Urinary bladder (tissue), 4 donors: ENCODE measurements at places on chromosomes 2 and 18. TPM values are rescaled to one million over a fixed set of nuclear protein-coding genes. Genes with fewer than 3 reads are reported as not detected.
A peak's percentile ranks its signal among the peaks of the same experiment; 100 is the strongest.

GRCh38 chr2:134282629-134283400 is 28.9 kb downstream of the MGAT5 start:
- DNase-seq, result no peak

- DNase-seq, result no peak
Measured at GRCh38 chr2:113067681-113068080, at the start of gene IL1F10. IL1F10 (plus strand) TSS chr2:113067970; CDS start chr2:113072739, 4,769 bp downstream.

The PRKAG3 gene
- not detected for polyA plus RNA-seq

GRCh38 chr2:794554-795241 is 117.5 kb upstream of the TMEM18 start:
- no peak for DNase-seq

GRCh38 chr18:13520306-13520705 is 206.1 kb downstream of the FAM210A start:
- no peak for DNase-seq

DNA sequence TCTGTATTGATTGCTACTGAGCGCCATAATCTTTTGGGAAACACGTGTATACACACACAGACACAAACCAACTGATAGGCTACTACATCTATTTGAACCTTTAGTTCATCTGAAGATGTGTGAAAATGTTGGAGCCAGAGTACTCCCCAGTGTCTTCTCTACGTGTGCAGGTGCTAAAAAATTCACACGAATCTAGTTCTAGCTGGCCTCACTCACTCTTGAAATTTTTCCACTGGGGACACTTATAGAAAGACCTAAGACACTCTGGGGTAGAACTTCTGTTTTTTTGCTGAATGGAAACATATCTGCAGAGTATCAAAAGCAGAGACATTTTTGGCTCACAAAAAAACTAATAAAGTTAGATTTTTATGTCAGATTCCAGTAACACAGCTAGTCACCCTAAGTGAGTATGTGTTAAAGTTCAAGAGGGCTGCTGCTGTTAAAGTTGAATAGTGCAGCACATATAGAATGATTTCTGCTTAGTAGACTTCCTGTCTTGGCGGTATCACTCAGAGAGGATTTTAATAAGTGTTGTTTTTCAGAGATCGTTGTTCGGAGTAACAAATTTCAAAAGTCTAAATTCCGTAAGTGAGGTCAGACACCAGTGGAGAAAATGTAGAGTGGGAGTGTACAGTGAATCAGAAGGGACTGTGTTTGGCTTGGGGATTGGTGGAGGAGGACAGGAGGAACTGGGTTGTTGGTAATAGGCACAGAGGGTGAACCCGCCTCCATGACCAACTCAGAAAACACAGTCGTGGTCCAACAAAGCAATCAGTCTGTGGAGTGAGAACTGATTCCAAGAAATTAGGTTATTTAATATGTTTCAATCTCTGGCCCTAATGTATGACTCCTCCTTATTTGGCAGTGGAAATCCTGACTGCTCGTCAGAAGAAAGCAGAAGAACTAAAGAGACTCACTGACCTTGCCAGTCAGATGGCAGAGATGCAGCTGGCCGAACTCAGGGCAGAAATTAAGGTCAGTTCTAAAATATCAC is 43.1 kb downstream of the KCTD18 start:
- peak; percentile 51 for DNase-seq

DNA sequence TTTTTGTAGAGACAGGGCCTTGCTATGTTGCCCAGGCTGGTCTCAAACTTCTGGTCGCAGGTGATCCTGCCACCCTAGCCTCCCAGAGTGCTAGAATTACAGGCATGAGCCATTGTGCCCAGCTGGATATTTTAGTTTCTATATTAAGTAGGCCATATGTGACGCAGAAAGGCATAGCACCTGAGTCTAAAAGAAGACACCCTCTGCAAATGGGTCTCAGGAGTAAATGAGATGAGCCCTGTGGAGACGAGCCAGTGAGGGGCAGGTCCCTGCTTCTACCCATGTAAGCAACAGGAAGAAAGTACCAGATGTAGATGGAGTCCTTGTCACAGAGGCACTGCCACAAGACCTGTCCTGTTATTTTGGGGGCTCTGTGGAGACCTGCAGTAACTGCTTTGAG is 322.4 kb downstream of the PTPRM start:
- DNase-seq, result no peak

GRCh38 chr2:20067992-20068584 is 16.7 kb upstream of the LAPTM4A start:
- DNase-seq, result no peak

The IL18R1 gene
- polyA plus RNA-seq, result 3.3 TPM

The ZAP70 gene
- 2.5 TPM for polyA plus RNA-seq

- DNase-seq, result no peak
Measured at GRCh38 chr2:128169497-128169896, 78.5 kb downstream of the UGGT1 start.

GRCh38 chr2:239051891-239052445 is 204.1 kb downstream of the TWIST2 start:
- no peak for DNase-seq

DNA sequence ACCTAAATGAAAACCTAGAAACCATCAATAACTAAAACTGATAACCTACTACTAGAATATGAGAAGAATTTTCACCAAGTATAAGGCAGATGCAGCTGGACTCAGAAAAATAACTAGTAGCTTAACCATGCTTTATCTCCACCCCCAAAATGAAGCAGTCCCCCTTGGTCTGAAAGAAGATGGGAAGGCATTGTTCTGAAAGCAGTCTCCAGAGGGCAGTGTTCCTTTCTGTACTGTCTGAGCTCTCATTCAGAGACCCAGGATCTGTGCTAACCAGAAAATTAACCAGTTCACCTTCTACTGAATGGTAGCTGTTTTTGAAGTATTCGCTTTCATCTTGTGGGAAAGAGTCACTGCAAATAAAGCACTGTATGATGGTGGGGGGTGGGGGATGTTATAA is 273.0 kb downstream of the PDE11A start:
- no peak for DNase-seq

- DNase-seq, result no peak
Measured at GRCh38 chr2:170423919-170424318, 246.0 kb downstream of the MYO3B start.

The SERPINB10 gene
- not detected for polyA plus RNA-seq

The LONRF2 gene
- polyA plus RNA-seq, result 5.0 TPM
